Dermis blood vessel endothelial cell (primary cell): ENCODE measurements at places on chromosomes 5 and 9. TPM values are rescaled to one million over a fixed set of nuclear protein-coding genes. Genes with fewer than 3 reads are reported as not detected.

- DNase-seq, result no peak
These were observed 192.9 kb upstream of the RAD23B start for GRCh38 chr9:107090218-107090617.

Gene OTULINL
- 0.34 and 0.56 TPM in 2 replicates for total RNA-seq

DNA sequence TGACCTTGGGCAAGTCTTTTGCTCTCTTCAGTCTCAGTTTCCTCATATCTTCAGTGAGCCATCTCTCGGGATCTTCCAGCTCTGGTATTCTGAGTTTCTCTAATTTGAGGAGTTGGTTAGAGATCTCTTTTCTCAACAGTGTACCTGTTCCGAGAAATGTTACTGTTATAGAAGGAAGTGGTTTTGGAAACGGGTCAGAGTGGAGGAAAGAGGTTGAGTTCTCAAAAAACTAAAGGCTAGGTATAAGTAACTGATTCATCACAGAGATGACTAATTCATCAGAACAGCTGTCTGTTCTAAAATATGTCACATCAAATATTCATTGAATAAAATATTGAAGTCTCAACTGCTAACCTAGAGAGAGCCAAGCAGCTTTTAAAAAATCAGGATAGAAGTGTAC is 106.6 kb downstream of the PALM2AKAP2 start:
- DNase-seq, result no peak

DNA sequence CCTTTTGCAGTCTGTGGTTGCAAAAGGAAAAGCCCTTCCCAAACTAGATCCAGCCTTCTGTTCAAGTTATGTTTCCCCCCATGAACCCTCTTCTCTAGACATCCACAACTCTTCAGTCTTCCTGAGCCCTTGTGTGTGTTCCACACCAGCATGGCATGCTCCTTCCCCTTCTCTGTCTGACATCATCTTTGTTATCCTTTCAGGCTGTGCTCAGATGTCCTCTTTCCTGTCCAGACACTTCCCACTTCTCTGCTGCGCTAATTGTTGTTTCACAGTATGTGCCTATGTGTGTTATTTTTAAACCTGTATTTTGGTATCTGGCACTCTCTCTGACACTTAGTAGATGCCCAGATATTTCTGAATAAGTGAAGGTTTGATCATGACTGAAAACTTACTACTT is 38.2 kb downstream of the FOCAD start:
- DNase-seq, result peak; percentile 72

DNA sequence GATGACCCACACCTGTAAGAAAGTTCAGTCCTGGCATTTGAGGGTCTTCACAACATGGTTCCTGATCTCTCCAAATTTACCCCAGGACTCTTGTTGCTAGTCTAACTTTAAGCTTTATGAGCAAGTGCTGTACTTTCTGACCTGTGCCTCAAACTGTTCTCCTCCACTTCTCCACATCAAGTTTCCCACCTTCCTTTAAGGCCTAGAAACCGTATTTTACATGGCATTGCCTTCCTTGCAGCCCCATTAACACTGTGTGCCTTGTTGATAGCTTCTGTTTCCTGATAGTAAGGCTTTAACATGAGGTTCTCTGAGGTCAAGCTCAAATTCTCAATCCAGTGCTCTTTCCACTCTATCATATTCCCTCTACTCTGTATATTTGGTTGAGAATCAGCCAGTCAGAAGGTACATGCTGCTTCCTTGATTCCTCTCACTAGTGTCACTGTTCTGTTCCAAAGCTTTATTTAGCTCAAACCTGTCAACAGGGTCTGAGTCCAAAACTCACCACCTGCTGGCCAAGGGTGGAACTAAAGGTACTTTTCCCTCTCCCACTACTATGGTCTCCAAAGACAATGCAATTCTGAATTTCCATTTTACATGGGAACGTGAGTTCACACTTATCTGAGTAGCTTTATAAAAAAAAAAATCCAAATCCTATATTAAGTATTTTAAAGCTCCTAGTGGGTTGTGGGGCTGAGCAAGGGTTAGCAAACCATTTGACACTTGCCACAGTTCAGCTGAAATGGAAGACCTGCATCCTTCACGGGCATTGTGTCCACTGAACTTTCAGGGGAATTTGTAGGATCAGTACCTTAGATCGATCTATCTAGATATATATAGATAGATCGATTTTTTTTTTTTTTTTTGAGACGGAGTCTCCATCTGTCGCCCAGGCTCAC is 21.1 kb downstream of the VCP start:
- peak; percentile 75 for DNase-seq

Gene RELL2
- total RNA-seq, result 3.9 and 9.9 TPM in 2 replicates

- DNase-seq, result no peak
These were observed 618.7 kb downstream of the DNAH5 start for GRCh38 chr5:13325765-13326164.

Gene OTP
- total RNA-seq, result not detected in 2 replicates

Gene TMEM141
- total RNA-seq, result 47.9 and 98.5 TPM in 2 replicates

DNA sequence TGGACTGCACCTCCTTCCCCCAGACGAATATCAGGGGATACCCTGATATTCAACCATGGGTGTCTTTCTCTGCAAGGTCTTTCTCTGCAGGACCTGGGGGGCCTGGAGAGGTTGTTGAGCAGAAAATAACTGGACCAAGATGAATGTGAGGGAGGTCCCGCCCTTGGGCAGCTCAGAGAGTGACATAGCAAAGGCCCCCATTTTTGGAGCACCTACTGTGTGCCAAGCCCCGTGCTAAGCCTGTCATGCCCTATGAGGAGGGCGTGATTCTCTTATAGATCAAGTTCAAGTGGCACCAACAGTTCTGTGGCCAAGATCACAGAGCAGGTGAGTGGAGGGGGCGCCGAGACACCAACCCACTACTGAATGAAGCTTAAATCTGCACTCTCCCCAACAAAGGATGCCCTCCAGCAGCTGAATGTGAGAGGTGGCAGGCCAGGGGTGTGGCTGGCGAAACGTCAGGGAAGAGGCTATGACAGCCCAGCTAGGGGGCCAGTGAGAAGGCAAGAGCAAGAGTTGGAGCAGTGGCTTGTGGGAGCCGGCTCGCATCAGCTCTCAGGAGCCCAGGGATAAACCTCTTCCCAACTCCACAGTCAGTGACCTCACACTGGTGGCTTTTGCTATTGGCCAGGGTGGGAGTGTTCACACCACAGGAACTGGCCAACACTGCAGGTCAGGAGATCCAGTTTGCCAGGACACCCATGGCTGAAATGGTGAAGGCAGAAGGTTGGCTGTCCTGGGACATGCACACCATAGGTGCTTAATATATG is 5.3 kb downstream of the SARDH start:
- DNase-seq, result no peak

DNA sequence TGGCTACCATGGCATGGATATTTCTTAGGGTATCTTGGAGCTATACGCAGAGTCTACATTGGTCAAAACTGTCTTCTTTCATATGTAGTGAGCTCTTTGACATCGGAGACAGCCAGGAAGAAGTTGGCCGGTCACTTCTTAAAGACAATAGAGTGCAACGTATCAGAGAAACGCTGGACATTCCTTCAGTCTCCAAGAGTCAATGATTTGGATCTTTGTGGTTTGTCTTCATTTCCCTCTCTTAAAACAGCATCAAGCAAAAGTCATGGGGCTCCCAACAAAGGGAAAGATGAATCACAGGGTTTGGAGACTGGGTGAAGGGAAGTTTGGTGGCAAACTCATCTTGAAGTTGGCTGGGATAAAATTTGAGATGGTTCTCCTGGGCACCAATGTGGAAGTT is 320.1 kb downstream of the AGTPBP1 start:
- DNase-seq, result peak; percentile 23

Gene RLN1
- total RNA-seq, result not detected in 2 replicates

GRCh38 chr5:83450967-83451248 is 20.6 kb upstream of the VCAN start:
- DNase-seq, result no peak

DNA sequence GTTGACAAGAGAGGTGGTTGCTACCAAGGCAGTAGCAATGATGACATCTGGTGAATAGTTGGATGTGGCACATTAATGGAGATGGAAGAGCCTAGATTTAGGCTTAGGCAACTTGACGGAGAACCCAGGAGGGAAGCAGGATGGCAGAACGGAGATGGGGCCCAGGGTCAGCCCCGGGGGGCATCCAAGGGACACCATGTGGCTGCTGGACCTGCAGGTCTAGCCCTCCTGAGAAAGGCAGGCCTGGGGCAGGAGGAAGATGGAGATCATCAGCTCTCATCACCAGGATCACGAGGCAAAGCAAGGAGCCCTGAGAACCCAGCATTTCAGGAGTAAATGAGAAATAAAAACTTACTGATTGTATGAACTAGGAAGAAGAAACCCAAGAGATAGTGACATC is 216.2 kb downstream of the AUH start:
- DNase-seq, result no peak

Gene CCNO
- total RNA-seq, result not detected in 2 replicates

GRCh38 chr5:159478950-159479349 is 148.7 kb upstream of the IL12B start:
- no peak for DNase-seq

DNA sequence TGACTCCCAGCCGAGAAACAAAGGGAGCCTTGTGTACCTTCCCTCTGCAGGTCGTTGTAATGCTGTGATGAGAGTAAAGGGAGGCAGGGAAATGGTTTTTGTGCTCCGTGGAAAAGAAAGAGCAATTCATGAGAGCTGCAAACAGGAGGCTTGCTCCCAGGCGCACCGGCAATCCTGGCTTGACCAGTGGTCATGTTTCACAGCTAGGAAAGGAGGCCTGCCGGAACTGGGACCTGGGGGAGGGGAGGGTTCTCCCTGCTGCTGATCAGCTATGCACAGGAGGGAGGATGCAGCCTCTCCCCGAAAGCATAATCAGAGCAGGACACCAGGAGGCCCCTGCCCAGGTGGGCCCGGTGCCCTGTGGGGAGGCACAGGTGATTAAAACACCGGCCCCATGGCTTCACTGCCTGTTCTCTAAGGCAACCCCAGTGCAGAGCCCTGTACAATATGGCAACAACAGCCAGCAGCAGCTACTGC is 131.3 kb downstream of the ZDHHC21 start:
- no peak for DNase-seq

Gene ADAMTSL1
- total RNA-seq, result 6.0 and 15.8 TPM in 2 replicates

Gene AIF1L
- total RNA-seq, result 15.3 and 26.4 TPM in 2 replicates

- no peak for DNase-seq
These were observed 6.2 kb downstream of the ZNF883 start for GRCh38 chr9:113005777-113006176.

GRCh38 chr5:164336906-164337305 is 831.5 kb downstream of the MAT2B start:
- no peak for DNase-seq

- no peak for DNase-seq
These were observed 358.5 kb downstream of the GADD45G start for GRCh38 chr9:89963280-89963679.

DNA sequence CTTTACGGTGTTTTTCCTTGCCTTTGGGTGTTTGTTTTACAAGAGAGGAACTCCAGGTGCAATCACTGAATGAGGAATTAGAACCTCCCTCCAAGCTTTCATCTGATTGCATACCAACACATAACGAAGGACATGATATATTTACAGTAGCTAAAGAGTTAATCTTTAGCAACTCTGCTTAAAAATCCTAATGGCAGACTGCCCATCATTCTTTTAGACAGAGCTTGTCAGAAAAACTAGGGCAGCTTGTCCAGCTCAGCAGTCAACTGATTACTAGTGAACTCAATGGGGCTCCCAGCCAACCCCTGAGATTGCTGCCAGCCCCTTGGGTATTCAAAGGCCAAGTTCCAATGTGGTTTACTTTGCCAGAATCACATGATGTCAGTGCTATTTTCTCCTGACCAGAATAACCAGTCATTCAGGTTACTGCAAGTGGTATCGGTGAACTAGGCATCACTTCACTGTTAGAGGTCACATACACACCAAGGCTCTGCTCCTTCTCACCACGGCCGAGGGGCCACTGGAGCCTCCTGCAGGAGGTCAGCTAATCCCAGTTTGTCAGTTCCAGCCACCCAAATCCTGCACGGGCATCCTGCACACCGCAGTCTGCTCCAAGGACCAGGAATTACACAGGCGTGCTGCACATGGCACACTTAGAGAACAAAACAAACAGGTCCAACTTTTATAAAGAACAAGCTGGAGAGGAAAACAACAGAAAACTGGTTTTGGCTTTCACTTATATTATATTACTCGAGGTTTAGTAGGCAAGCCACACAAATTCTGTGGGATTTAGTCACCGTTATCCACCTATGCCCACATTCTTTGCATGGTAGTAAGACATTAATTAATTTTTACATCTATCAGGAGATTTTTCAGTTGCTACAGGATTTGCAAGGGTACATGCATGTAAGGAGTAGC is 62.5 kb downstream of the NFIB start:
- DNase-seq, result peak; percentile 75

Gene NSG2
- total RNA-seq, result 0.05 TPM in 1 of 2 replicates, not detected in the other

Gene IL6ST
- total RNA-seq, result 749 and 1,244 TPM in 2 replicates

DNA sequence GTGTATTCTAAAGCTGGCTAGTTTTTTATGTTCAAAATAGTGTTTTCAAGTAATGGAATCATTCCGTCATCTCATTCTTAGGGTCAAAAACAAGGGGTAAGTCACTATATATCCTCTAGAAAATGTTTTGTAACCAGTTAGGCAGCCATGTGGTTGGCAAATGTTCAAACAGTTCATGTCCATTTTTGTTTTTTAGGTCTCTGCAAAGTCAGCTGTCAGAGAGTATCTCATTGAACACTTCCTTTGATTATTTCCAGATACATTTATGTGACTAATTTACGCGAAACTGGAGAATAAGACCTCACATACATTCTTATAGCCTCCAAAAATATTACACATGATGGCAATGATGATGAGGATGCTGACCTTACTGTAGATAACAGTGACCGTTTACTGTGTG is 50.4 kb downstream of the TRIO start:
- peak; percentile 87 for DNase-seq

DNA sequence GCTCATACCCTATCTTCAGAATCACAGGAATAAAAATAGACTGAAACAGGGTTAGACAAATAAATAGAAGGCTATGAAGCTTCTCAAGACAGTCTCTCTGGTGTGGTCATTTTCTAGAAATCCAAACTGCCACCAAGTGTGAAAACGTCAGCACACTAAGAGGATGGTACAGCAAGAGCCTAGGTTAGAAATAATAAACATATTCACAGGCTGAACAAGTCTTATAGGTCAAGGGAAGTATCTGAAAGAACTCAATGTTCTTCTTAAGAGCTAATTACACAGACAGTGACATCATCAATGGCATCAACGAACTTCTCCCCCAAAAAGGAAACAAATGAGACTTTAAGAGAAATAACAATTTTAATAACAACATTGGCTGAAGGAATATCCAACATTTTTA is 22.7 kb upstream of the PLPP6 start:
- no peak for DNase-seq

Gene CARTPT
- total RNA-seq, result not detected in 2 replicates

DNA sequence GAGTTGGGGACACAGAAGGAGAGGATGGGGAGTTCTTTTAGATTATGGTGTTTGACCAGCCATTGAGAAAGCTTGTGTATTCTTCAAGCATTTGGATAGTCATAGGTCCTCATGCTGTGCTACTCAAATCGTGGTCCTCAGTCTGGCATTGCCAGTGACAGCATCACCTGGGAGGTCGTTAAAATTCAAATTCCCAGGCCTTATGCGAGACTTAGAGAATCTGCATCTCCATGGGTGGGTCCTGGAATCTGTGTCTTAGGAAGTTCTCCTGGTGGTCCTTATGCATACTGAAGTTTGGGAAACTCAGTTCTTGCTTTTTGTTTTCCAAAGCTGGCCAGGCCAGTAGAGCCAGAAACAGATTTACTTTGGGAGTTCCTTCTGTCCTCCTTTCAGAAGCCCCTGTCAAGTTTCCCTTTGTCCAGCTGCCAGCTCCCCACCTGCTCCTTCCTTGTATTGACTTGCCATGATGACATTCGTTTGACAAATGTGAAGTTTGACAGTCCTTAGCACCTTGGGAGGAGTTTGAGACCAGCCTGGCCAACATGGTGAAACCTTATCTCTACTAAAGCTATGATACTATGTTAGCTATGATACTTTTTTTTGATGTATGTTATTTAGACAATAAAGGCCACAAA is 95.6 kb downstream of the PALM2AKAP2 start:
- DNase-seq, result no peak

Gene MTRR
- 25.9 and 30.7 TPM in 2 replicates for total RNA-seq
